SHP77 treated with DMSO at 0.1 percent for 48 hours (cell line): ENCODE measurements at places on chromosomes 4 and X.

- no peak for DNase-seq
Observed at GRCh38 chr4:111475001-111475400, 670.3 kb upstream of the FAM241A start.

- DNase-seq, result no peak
Observed at GRCh38 chr4:84901173-84901572, 65.3 kb downstream of the WDFY3 start.

GRCh38 chr4:144647095-144647561, 1.2 kb downstream of the HHIP start:
- no peak for DNase-seq

DNA sequence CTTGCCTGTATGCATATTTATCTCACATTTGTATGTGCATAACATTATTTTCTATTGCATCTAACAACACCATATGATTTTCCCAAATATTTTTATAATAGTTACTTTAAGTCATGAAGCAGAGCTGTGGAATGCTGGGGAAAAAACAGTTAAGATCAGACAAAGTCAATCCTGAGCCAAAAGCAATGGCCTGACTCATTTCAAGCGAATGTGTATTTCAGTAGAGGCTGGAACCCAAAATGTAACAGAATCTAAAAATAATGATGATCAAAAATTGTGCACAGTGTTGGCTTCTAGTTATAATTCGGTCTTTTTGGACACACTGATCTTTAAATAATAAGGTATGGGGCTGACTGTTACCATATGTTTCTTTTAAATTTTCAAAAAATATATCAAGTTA, 516.2 kb upstream of the ADGRL3 start:
- DNase-seq, result no peak

DNA sequence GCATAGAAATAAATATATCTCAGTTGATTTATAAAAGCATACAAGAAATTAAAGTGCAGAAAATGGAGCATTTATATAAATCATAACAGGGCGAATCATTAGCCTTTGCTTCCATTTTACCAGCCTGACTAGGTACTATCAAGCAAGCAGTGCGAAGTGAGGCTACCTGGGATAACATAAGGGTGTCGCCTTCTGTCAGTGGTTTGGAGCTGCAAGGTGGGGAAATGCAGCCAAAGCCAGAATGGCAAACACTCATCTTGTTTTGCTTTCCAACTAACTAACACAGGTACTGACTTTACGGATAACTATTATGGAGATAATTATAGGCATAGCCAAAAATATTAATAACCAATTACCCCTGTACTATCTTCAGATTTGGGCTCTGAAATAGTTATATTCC, 1459.8 kb downstream of the RAPGEF2 start:
- no peak for DNase-seq

DNA sequence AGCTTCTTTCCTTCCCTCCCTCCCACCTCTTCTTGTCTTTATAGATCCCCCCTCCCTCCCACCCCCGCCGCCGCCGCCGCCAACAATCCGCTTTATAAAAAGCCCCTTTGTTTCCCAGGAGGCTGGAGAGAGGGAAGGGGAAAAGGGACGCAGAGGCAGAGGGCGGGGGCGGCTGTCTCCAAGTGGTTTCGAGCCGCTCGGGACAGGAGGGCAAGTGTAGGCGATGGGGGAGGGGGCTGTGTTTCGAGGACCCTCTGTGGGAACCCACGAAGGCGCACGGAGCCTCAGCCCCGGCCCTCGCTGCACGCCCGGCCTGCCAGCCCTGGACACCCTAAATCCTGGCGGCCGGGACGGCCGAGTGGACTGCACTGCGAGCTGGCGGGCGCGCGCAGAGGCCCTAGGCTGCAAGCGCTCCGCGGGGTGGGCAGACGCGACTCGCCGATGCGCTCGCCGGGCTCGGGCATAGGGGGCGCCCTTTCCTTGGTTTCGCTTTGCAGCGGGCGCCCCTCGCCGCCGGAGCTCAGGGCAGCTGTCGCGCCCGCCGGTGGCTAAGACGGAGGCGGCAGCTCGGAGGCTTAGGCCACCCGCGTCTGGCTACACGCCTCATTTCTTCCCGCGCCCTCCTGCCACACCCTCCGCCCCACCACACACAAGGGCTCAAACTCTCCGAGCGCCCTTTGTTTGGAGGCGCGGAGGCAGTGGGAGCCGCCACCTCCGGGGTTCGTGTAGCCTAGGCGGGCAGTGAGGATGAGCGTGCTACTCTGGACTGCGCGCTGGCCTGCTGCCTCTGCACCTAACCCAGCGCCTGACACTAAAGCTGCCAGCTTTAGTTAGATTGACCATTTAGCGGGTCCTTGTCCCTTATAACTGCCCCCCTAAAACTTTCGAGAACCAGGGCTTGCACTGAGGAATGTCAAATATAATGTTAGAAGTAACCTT, 2.2 kb downstream of the MAMLD1 start:
- DNase-seq, result no peak

DNA sequence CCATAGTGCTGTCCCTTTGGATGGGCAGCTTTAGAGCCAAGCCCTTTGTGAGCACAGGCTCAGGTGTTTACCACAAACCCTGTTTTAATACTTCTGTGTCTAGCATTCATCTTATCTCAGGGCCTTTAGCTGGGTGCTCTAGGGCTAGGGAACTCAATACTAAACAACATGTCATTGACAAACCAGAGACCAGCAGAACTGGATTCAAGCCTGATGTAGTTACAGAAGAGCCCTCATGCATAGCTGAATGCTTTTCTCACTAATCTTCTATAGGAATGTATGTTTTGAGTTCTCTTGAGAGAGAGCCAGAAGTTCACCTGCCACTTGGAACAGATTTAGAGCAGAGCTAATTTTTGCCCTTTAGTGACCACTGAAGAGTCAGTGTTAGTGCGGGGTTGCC, 142.6 kb downstream of the DCK start:
- DNase-seq, result no peak

- DNase-seq, result no peak
Observed at GRCh38 chr4:25839687-25840086, 23.1 kb downstream of the SEL1L3 start.

DNA sequence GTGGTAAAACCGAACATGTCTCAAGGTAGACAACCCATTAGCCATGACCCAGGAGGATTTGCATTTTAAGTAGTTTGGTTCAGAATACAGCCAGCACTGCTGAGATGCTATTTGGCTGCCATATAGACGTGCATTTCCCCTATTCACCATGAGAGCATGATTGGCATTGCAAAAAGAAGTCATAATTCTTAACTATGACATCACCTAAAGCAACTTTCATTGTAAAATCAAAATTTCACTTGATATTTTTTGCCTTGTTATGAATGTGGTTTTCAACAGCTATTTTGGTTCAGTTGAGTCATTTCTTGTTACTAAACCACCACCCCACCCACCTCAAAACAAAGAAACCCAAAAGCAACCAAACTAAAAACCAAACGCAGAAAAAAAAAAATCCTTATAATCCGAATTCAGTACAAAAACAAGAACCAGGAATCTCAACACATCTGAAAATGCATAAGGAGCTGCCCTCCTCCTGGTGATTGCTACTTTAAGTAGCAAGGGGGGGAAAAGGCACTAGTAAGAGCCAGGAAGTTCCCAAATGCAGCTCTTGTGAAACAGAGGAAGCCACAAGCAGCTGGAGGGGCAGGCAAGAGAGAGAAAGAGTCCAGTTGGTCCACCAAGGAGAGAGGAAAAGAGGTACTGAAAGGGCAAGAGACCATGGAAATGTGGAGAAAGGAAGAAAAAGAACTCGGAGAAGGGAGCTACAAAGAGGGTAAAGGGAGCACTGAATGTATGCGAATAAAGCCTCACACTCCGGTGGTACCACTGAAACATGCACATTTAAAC, 3.1 kb downstream of the SLITRK4 start:
- no peak for DNase-seq

GRCh38 chr4:27010334-27010940, 149.8 kb downstream of the STIM2 start:
- no peak for DNase-seq

- DNase-seq, result no peak
Observed at GRCh38 chr4:42151568-42152506, 618 bp downstream of the BEND4 start.

GRCh38 chrX:46582966-46583365, 9.4 kb downstream of the CHST7 start:
- DNase-seq, result no peak

DNA sequence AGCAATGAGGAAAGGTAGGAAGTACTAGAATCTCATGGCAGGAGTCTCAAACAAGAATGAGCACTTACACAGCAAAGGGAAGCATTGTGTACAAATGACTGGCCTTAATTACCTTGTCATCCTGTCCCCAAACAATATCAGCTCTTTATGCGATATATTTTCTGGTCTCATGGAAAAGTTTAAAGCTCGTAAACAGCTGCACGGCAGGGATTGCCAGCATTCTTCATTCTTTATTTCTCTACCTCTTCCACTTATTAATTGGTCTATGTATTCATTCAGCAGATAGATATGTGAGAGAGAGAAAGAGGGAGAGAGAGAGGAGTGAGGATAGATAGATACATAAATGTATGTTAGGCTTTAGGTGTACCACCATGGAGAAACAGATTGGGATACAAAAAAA, 155.8 kb upstream of the FAT4 start:
- no peak for DNase-seq

DNA sequence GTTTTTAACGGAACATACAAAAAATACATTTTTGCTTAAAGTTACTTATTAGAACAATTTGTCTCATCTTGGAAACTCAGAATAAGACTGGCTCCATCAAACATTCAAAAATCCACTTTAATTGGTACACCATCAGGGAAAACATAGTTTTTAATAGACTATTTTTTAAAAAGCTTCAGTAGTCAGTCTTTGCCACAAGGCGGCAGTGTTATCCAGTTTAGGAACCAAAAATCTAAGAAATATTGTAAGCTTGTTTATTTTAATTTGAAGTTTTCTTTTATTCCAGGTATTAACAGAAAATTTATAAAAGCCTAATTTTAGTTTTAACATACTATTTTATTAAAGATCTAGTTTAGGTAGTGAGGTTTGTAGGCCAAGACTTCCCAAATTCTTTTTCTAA, 107.7 kb downstream of the APOOL start:
- DNase-seq, result no peak

DNA sequence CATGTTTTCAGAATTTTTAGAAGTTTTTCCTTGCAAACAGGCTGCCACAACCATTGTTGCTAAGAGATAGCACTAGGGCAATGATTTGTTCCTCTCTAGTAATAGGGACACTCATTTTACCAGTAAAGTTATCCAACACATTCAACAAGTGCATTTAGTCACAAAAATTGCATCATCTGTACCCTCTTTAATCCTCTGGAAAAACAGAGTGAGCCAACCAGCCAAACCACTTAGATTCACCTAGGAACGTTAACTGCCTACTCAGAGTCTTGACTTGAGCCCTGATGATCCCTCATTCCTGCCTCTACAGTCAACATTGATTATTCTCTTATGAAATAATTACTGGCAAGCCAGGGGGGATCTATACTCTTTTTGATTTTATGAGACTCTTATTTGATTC, 17.0 kb upstream of the ADGRA3 start:
- DNase-seq, result no peak

DNA sequence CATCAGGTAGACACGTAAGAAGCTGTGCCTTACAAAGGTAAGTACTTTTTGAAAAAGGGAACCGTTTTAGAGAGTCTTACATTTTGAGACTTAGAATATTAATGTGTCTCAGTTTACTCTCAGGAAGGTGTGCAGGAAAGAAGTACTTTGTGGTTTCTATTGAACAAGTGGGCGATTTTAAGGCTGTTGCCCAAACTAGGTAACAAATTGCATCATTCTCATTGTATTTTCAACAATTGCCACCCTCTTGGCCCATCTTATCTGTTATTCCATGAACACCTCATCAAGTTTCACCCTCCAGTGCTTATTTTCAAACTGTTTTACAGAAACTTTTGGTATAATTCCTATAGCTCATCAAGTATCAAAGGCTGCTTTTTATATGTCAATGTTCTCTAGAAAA, 158.3 kb downstream of the SLC4A4 start:
- no peak for DNase-seq

GRCh38 chrX:41029332-41029731, 55.9 kb upstream of the USP9X start:
- no peak for DNase-seq

- no peak for DNase-seq
Observed at GRCh38 chr4:10182446-10183424, 66.1 kb upstream of the WDR1 start.

- DNase-seq, result no peak
Observed at GRCh38 chr4:87025023-87025613, 90.3 kb downstream of the AFF1 start.

GRCh38 chrX:39396358-39396995, 595.2 kb downstream of the MID1IP1 start:
- peak; percentile 11 for DNase-seq

GRCh38 chr4:12949719-12950490, 534.2 kb downstream of the RAB28 start:
- DNase-seq, result peak; percentile 22

GRCh38 chr4:24741910-24742309, 53.5 kb upstream of the SOD3 start:
- DNase-seq, result no peak

DNA sequence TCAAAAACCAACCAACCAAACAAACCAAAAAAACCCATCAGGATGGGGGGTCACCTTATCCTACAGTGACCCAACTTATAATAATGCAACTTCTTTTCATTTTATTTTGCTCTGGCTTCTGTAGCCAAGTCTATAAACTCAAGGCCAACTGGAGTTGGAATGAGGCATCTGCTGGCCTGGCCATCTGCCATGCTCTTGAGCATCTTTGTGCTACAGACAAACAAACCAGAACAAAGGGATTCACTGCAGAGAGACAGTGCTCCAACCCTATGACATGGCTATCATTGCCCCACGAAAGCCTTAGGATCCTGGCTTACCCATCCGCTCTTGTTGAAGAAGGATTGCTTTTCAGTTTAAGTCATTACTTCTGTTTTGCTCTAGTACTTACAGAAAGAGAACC, 49.2 kb upstream of the SCRG1 start:
- DNase-seq, result peak; percentile 41

DNA sequence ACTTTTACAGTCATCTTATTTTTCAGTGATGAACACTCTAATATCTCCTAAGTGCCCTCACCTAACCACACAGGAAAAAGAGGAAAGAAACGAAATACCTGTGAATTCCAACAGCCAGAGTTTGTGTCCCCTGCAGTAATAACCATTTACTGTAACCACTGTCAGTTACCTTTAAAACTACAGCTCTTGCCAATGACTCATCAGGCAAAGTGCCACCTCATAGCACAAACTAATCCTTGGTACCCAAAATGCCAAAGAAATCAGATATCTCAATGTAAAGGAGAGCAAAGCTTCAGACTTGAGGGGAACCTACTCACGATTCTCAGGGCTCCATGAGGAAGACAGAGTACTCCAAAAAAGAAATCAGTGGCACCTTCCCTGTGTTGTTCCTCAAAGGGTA, 146.5 kb downstream of the NDST3 start:
- no peak for DNase-seq
